NCI-H1092 (cell line): ENCODE measurements at places on chromosomes 7 and 10.

DNA sequence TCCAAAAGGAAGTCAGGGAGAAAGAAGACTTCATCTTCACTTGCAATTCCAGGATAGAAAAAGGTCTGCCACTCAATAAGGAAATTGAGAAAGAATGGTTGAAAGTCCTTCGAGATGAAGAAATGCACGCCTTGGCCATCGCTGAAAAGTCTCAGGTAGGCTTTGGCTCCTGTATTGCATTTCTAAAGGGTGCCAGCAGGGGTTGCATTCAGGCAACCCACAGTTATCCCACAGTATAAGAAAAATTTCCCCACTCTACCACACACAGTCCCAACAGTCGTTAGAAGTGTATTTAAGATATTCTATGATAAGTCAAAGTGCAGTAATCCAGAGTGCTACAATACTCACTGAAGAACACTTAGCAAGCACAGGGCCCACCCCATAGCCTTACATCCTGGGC lies 93.4 kb upstream of the FGL2 start:
- DNase-seq = no peak

GRCh38 chr7:141072548-141073172 lies 1.2 kb upstream of the TMEM178B start:
- peak; percentile 87 for DNase-seq

- peak; percentile 56 for DNase-seq
These were observed 9.9 kb downstream of the TWIST1 start for GRCh38 chr7:19107356-19108146.

DNA sequence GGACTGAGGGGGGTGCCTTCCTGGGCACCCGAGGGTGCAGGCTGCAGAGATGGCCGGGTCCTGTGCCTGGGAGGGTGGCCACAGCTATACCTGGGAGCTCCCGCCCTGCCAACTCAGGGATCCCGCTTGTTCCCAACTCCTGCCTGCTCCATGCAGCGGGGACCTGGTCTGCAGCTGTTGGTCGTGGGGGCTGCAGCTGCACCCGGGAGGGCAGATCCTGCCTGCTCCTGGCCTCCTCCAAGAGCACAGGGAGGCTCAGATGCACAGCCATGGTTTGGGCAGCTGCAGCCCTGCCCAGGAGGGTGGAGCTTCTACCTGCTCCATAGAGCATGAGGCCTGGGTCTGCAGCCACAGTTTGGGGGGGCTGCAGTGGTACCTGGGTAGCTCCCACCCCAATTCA lies 13.3 kb upstream of the TCTN3 start:
- no peak for DNase-seq

- DNase-seq = no peak
These were observed 206.6 kb downstream of the TNS3 start for GRCh38 chr7:47375121-47375938.

GRCh38 chr10:1809139-1809741 lies 71.9 kb upstream of the ADARB2 start:
- DNase-seq = no peak

- DNase-seq = no peak
These were observed 213.5 kb upstream of the TMEM229A start for GRCh38 chr7:124246262-124246863.

DNA sequence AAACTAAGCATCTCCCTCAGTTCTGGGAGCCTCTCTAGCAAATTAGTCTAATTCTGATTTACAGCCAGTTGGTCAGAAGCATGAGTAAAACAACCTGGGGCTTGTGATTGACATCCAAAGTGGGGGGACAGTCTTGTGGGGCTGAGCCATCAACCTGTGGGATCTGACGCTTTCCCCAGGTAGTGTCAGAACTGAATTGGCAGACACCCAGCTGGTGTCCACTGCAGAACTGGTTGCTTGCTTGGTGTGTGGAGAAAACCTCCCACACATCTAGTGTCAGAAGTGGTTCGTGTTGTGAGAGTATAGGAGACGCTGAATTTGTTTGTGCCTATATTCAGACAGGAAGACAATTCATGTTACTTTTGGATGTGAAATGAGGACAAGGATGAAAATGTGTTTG lies 92.2 kb upstream of the PDCD4 start:
- no peak for DNase-seq

DNA sequence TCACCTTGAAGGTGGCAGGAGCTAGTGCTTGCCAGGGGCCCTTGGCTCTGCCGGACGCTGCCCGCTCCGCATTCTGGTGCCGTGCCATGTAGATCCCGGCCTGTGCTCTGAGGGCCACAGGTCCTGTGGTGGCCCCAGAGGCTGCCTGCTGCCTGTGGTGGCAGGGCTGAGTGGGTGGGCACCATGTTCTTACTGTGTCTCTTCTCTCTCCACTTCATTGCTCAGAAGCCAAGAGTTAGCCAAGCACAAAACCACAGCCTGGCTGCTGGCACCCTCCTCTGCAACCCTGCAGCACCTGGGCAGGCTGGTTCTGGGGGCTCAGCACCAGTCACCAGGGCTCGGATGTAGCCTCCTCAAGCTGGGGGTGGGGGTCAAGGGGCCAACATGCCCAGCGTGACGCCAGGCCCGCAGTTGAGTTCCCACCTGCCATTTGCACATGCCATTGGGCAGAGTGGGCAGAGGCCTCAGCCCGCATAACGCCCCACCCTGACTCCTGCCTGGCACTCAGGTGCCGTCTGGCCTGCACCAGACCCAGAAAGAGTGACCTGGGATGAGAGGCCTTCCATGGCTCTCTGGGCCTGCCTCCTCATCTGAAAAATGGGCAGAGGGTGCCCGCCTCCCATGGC lies 16.3 kb downstream of the ZMIZ1 start:
- DNase-seq = no peak

- no peak for DNase-seq
These were observed 55.1 kb upstream of the FHIP2A start for GRCh38 chr10:114766470-114766869.

- DNase-seq = no peak
These were observed 182.7 kb downstream of the FAM107B start for GRCh38 chr10:14592026-14592425.

DNA sequence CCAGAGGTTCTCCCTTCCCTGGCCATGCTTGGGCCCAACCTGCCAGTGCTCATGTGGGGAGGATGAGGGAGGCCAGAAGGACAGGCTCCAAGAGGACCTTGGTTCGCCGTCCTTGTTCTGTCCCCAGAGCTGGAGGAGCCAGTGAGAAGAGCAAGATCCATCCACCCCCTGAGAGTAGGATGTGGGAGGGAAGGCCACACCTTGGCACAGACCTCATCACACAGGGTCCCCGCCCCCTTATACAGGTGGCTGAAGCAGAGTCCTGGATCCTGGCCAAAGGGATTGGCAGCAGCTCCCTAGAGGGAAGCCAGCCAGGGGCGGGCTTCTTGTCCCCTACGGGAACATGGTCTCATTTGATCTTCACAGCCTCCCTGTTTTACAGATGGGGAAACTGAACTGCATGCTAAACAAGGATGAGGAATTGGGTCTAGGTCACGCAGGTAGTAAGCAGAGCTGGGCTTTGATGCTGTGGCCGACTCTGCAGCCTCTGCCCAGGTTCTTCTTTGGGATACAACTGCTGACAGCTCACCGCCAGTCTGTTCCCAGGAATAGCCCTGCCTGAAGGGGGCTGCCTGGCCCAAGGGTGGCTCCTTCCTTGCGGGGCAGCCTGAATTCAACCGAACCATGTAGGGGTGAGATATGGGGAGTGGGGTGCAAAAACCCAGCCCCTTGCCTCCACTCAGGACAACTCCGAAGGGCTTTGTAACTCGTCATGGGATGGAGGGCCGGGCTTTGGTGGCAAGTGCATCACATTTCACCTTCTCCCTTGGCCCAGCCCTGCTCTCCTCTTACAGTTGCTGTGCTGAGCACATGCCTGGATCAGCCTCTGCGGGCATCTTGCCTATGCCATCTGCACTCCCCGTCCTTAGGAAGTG lies 62.2 kb upstream of the KDM7A start:
- peak; percentile 83 for DNase-seq

DNA sequence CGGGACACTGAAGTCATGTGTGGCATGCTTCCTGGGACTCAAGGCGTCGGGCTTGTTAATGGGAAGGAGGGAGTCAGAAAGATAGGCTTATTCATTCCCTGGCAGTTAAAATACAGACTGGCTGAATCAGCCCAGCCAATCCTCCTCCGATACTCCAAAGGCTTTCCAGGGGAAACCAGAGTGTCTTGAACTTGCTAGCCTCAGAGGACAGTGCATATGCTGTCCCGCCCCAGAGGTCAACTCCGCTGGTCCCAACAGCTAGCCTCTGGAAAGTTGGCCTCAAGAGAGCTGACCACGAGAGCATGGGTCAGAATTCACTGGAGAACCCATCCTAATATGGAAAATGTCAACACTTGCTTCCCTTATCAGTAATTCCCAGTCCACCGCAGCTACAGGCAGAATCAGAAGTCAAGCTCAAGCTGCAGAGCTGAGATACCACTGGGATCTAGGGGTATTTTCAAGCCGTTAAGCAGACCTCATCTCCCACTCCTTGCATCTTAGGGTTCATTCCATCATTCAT lies 43.0 kb downstream of the ELMO1 start:
- DNase-seq = no peak

- DNase-seq = no peak
These were observed 38.2 kb downstream of the SPOCK2 start for GRCh38 chr10:72049969-72050781.

- no peak for DNase-seq
These were observed 281.8 kb downstream of the POU6F2 start for GRCh38 chr7:39259391-39260003.

- no peak for DNase-seq
These were observed 54.9 kb downstream of the IKZF1 start for GRCh38 chr7:50359258-50359994.

- DNase-seq = no peak
These were observed 415.3 kb downstream of the DNAJB6 start for GRCh38 chr7:157751951-157752673.

DNA sequence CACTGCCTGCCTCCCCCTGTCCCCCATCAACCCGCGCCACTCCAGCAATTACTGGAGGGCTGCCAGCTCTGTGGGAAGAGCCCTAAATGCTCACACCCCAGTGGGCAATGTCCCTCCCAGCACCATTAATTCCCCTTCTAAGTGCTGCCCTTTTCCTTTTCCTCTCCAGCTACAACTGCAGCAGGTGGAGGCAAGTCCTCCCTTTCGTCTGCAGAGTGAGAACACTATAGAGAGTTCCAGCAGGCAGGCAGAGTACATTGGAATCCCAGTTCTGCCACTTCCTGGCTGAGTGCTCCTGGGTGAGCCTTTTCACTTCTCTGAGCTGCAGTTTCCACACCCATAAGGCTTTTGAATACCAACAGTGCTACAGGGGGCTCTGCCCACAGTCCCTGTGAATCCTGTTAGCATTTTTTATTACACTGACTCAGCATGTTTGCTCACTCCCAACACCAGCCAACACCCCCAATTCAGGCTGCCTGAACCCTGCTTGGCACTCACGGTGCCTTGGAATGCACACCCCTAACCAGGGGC lies 447.0 kb downstream of the GRID1 start:
- peak; percentile 21 for DNase-seq

DNA sequence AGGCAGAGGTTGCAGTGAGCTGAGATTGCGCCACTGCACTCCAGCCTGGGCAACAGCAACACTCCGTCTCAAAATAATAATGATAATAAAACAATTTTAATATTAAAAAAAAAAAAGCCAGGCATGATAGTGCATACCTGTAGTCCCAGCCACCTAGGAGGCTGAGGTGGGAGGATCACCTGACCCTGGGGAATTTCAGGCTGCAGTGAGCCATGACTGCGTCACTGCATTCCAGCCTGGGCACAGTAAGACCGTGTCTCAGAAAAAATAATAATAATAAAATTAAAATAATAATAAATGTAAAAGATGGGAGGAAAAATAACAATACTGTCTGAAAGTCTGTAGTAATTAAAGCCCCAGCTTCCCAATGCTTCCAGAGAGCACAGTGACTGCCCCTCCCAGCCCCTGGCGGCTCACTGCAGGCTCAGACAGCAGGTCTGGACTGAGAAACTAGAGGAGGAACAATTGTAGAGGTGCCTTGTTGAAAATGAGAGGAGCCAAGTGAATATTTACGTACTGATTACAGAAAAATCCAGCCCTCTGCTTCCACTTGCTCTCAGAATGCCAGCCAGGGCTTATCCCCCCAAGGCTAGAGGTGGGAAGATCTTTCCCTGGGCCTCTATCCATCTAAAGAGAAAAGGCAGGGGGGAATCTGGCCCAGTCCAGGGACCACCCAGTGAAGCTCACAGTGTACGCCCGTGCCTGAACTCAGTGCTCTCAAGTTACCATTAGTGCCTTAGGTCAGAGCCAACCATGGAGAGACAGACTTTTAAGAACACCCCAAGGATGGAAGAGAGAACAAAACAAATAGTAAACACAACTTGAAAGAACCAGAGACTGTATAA lies 112.8 kb downstream of the PARD3 start:
- DNase-seq = no peak

DNA sequence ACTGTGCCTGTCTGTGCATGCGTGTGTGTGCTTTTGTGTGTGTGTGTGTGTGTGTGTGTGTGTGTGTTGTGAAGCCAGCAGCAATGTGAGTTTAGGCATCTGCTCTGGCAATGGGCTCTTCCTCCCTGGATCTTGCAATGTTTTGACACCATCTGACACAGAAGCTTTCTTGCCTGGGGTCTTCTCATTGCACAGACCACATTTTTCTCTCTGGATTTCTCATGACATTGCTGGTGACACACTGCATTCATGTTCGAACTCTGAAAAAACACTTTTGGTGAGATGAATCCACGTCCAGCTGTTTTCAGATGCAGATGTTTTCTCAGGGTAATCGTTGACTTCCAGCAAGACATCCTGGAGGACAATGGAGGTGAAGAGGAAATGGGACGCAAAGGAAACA lies 63.0 kb upstream of the FZD8 start:
- no peak for DNase-seq

GRCh38 chr7:32579776-32580175 lies 84.5 kb downstream of the AVL9 start:
- DNase-seq = no peak

DNA sequence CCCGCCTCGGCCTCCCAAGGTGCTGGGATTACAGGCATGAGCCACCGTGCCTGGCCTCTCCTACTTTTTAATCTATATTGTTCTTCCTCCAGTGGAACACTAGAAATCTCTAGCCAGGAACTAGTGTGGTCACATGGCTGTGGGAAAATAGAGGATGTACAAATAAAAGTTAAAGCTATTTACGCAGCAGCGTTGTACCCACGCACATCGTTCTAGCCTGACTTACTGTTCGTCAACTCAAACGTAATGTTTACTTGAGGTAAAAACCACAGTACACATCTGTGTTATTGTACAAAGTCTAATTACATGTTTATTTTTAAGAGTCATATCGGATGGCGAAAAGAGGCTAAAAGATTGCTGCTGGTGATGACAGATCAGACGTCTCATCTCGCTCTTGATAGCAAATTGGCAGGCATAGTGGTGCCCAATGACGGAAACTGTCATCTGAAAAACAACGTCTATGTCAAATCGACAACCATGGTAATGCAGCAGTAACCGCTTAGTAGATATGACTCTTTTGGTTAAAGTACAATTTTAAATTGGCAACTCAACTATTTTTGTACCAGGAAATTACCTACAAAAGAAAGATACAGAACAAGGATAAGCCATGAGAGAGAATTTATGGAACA lies 50.8 kb downstream of the ITGB8 start:
- DNase-seq = no peak
